Spleen (tissue), 13 donors: ENCODE measurements at places on chromosomes 5 and 9.

DNA sequence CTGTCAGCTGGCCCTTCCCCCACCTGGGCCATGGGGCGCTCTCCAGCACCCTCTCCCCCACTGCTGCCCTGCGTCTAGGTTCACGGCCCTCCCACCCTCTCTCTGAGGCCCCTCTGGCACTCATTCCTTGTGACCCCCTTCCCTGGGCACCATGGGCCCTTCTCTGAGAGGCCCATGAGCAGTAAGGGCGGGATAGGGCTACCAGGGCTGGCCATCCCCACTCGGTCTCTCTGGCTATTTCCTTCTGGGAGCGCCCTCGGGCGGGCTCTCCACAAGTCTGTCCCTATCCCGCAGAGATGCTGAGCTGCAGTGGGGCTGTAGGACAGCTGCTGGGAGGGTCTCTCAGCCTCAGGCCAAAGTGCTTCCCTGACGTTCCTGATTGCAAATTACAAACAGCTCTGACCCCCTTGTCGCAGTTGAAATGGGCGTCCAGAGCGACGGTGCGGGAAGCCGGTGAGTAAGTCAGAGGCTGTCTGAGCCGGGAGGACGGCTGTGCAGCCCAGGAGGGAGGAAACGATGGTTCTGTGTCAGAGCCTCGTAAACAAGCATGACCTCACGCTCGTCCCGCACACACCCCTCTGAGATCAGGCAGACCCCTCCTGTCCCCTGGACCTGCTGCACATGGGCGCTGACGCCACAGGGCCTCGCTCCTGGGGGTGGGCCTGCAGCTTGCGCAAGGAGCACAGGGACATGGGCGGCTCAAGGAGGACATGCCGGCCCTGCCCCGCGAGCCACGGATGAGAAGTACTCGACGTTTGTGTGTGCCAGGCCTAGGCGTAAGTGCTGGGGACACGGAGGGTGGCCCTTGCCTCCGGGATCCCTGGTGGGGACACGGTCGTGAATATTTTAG is 36.3 kb upstream of the GFPT2 start:
- no peak for DNase-seq

DNA sequence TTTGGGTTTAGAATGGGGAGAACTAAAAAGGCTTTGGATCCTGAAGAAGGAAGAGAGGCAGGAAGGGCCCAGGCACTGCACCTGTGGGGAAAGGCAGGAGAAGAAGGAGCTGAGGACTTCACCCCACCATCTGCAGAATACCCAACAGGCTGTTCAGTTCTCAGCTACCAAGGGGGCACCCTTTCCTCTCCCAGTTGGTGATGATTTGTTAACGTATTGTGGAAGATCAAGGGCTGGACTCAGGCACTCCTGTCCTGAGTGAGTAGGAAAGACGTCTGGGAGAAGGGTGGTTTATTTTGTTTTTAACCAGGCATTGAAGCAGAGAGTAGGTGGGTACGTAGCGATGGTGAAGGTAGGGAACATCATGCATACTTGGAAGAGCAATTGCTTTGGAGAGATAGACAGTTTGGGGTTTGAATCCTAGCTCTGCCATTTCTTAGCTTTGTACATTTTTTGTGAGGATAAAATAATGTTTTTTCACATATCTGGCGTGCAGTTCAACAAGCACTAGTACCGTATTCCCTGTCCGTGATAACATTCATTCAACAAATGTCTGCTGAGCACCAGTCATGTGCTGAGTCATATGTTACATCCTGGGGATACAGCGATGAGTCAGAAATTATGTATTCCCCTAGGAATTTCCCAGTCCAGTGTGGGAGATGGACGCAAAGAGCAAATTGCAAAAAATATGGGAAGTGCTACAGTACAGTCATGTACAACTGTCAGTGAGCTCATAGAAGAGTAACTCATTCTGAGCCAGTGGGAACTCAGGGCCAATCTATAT is 2.1 kb downstream of the MSANTD3 start:
- no peak for DNase-seq

GRCh38 chr5:67904366-67904765 is 311.2 kb upstream of the PIK3R1 start:
- no peak for DNase-seq

DNA sequence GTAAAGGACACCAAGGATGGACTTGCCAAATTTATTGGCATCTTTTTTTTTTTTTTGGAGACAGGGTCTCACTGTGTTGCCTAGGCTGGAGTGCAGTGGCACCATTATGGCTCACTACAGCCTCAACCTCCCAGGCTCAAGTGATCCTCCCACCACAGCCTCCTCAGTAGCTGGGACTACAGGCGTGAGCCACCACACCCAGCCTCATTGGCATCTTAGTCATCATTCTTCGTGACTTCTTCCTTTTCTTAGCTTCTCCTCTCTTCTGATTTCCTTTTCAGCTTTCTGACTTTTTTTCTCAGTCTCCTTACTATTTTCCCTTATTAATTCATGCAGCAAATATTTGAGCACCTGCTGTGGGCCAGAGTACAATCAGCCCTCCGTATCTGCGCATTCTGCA is 6.1 kb downstream of the MAML1 start:
- DNase-seq = no peak
